Activated T-cell treated with anti-CD3 and anti-CD28 coated beads, Interleukin-2, amount 50 U/mL, for 24 hours (primary cell): ENCODE measurements at places on chromosomes 11 and 22.

GRCh38 chr22:29348041-29348440 is 32.5 kb upstream of the RASL10A start:
- DNase-seq, result no peak

- no peak for DNase-seq
These were observed 134.3 kb downstream of the SNX19 start for GRCh38 chr11:130781931-130782330.

- DNase-seq, result no peak
These were observed 16.5 kb downstream of the NAP1L4 start for GRCh38 chr11:2975594-2975993.

DNA sequence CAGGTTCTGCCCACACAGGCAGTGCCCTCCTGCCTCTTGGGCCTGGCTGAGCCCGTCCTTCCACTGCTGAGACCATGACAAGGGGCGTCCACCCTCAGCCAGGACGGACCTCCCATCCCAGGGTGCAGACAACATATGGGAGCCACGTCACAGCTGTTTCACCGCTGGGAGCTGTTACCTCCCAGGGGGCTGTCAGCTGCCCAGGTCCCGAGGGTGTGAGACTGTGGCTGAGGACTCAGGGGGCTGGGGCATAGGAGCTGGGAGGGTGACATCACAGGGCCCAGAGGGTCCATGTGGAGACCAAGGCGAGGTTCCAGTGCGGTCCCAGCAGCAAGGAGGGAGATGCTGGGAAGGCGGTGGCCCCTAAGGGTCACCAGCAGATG is 17.9 kb upstream of the CTSD start:
- no peak for DNase-seq

GRCh38 chr22:20099099-20099711 is 16.7 kb upstream of the RANBP1 start:
- DNase-seq, result no peak

DNA sequence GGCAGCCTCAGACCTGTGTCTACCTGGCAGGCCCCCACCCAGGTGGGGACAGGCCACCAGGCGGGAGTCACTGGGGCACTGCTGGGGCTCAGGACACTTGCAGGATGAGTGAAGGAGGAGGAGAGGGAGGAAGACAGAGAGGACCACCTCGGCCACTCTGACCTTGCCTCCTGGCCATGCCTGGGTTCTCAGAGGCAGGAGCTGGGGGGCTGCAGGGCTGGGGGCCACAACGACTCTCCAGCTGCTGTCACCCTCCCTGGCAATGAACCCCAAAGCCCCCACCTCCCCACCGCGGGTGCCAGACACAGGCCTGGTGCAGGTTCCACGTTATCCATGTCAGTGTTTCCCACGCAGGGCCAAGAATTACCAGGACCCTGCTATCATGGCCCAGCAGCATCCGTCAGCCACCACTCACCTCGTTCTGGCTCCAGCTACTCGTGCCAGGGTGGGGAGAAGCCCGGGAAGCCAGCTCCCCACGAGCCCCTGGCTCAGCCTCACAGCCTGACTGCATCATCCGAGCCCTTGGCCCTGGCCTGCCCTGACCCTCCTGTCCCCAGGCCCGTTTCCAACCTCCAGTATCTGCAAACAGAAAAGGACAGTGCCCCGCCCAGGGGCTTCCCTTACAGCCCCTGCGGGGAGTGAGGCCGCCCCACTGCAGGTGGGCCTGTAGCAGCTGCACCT is 62.4 kb downstream of the BRD1 start:
- DNase-seq, result peak; percentile 26

- DNase-seq, result no peak
These were observed 92.1 kb downstream of the CACNA1I start for GRCh38 chr22:39662686-39663052.

DNA sequence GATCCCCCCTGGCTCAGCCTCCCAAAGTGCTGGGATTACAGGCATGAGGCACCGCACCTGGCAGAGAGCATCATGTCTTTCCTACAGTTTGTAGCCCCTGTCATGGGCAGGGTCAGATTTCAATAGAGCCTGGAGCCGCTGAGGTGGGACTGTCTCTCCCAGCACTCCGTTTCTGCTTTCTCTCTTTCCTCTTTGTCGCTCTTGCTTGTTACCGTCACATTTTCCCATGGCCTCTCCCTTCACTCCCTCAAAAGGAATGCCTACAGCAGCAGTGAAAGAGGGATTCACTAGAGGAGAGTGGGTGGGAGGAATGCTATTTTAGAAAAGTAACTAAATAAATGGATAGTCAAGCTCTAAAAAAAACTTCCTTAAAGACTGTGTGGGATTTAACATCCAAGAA is 136.7 kb upstream of the TTC12 start:
- no peak for DNase-seq

GRCh38 chr22:34897126-34897525 is 168.8 kb upstream of the ISX start:
- no peak for DNase-seq

GRCh38 chr11:65641297-65642013 is 3.6 kb downstream of the SIPA1 start:
- DNase-seq, result no peak

DNA sequence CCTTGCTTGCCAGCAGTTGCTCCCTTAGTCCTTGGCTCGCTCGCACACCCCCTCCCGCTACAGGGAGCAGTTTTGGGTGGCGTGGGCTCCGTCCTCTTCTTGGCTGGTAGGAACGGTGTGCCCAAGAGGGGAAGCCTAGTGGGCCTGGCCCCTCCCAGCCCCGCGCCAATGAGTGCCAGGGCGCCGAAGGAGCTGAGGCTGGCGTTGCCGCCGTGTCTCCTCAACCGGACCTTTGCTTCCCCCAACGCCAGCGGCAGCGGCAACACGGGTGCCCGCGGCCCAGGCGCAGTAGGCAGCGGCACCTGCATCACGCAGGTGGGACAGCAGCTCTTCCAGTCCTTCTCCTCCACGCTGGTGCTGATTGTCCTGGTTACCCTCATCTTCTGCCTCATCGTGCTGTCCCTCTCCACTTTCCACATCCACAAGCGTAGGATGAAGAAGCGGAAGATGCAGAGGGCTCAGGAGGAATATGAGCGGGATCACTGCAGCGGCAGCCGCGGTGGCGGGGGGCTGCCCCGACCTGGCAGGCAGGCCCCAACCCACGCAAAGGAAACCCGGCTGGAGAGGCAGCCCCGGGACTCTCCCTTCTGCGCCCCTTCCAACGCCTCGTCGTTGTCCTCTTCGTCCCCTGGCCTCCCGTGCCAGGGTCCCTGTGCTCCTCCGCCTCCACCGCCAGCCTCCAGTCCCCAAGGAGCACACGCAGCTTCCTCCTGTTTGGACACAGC is 1.6 kb downstream of the C11orf87 start:
- DNase-seq, result no peak

- peak; percentile 65 for DNase-seq
These were observed 36.3 kb downstream of the BCR start for GRCh38 chr22:23216461-23217170.

DNA sequence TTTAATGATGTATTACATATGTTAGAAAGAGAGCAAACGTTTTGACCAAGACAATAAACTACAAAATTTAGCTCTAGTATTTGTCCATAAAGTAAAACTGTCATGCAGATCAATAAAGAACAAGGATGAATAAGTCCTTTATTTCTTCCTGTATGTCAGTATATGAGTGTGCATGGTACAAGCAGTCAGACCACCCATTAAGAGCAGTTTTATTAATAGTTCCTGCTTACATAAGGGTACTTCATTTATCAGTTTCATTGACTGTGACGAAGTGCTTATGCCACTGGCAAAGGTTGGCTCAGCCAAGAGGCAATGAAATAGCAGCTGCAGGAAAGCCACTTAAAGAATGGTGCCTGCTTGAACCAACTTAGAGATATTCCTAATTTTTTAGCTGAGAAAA is 913.0 kb upstream of the CNTN5 start:
- DNase-seq, result no peak

DNA sequence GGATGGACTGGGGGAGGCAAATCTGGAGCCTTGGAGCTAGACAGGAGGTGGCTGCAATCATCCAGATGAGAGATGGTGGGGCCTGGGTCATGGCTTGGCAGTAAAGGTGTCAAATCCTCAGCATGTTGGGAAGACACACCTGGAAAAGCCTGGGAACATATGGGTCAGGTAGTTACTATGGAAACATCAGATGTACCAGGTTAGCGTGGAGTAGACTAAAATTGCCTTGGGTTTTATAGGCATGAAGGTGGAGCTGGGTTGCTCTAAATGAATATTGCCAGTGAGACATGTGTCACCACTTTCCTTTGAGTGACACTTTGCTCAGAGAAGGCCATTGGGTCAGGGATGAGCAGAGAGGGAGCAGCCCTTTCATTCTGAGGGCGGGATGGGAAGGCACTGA is 473.7 kb downstream of the TBC1D22A start:
- DNase-seq, result no peak

DNA sequence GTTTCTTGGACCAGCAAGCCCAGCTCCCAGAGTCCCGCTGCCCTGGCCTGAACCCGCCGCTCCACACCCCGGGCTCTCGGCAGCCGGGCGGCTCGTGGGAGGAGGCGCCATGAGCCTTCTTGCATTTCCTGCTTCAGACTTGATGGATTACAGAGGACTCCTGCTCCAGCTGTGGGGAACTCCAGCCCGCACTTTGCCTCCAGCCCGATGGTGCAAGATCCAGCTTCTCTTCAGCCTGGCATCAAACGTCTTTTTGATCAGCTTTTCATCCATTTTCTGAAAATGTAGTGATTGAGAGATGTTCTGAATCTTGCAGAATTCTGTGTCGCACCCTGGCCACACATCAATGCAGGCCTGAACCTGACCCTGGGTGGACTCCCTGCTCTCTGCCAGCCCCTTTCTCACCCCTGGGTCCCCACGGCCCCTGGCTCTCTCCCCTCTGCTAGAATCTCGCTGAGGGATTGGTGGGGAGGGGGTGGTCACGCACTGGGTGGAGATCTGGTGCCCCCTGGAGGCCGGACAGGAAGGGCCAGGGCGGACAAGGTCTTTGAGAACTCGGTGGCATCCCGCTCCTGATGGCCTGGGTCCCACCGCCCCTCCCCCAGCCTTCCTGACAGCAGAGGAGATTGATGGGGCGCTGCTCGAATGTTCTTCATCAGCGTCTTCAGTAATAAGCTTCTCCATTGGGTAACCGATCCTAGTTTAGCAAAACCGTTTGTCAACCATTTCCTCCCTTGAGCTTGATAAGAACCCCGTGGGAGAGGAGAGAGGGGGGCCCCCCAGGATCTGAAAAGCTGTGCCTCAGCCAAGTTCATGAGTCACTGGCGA is 12.1 kb upstream of the NFAM1 start:
- peak; percentile 84 for DNase-seq

GRCh38 chr22:47125603-47126002 is 363.2 kb downstream of the TBC1D22A start:
- DNase-seq, result no peak

- no peak for DNase-seq
These were observed 45.0 kb upstream of the FTH1 start for GRCh38 chr11:62012451-62012831.

- no peak for DNase-seq
These were observed 146.2 kb downstream of the CRYBB2 start for GRCh38 chr22:25365491-25366261.

GRCh38 chr11:94882931-94883330 is 90.4 kb downstream of the CWC15 start:
- DNase-seq, result no peak

- peak; percentile 68 for DNase-seq
These were observed 11.2 kb upstream of the IGLL1 start for GRCh38 chr22:23591201-23591791.

GRCh38 chr11:35968386-35969088 is 24.7 kb downstream of the LDLRAD3 start:
- no peak for DNase-seq

- no peak for DNase-seq
These were observed 44.6 kb downstream of the SGSM3 start for GRCh38 chr22:40414838-40415505.

- DNase-seq, result no peak
These were observed 61.5 kb downstream of the NUP98 start for GRCh38 chr11:3735827-3736226.

GRCh38 chr22:50320671-50321325 is 6.0 kb downstream of the DENND6B start:
- no peak for DNase-seq

DNA sequence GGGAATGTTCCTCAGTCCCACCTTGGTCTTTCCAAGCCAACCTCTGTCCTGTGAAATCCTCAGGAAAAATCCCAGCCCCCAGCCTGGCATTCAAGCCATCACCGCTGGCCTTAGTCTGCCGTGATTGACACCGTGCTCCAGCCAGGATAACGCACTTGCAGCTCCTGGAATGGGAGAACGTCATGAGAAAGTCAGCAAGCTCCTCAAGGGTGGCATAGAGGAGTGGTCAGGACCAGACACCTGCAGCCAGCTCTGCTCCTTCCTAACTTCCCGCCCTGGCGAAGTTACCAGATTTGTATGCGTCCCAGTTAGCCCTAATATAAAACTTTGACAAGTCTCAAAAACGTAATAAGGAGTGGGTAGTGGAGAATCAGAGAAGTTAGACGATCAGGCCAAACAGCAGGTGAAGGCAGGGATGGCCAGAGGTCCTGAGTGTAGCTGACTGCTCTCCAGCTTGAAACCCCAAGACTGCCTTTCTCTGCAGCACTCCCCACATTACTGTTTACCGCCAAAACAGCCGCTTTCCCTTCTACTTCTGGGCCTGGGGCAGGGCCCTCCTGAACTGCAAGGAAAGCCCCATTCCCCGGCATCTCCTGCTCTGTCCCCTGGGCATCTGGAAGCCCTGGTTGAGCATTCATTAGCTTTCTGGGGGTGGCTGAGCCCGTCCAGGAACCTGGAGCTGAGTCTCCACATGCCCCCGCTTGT is 1.3 kb upstream of the DKK3 start:
- no peak for DNase-seq

- no peak for DNase-seq
These were observed 43.4 kb downstream of the PARVG start for GRCh38 chr22:44224166-44224565.

GRCh38 chr11:109071712-109072524 is 350.1 kb upstream of the C11orf87 start:
- no peak for DNase-seq

- no peak for DNase-seq
These were observed 12.7 kb downstream of the TMEM45B start for GRCh38 chr11:129828301-129828836.

DNA sequence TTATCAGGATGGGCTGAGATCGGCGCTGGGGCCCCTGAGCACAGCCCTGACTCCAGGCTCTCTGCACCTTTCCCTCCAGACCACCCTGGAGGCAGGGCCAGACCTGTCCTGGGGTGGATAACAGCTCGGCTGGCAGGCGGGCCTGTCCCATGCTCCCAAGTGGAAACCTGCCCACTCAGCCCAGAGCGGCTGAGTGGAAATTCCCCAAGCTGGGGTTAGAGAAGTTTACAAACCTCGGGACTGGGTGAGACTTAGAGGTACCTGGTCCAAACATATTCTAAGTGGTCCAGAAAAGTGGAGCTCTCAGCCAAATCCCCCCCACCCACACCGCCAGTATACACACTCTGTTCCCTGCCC is 4.8 kb upstream of the FXYD2 start:
- DNase-seq, result peak; percentile 40

GRCh38 chr11:94747146-94747545 is 21.0 kb upstream of the AMOTL1 start:
- DNase-seq, result no peak
